ENCODE measurements at places on chromosomes 16 and 17.

GRCh38 chr17:56502120-56502654 is 91.3 kb upstream of the NOG start:
- no peak for DNase-seq

DNA sequence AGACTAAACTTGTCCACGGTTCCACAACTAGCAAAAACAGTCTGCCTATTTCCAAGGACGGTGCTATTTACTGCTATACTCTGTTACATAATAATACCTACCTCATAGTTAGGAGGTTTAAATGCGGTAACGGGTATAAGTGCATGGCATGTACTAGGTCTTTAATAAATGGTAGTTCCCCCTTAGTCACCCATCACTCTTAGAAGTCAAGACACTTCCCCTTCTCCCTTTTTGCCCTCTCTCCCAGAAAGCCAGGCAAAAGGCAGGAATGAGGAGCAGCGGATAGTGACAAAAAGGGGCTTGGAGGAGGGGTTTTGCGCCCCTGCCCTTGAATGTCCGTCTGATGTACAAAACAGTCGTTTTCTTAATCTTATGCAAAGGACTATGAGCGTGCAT is 1.1 kb upstream of the LSM12 start:
- no peak for DNase-seq

- DNase-seq: no peak
Measured at GRCh38 chr17:27478901-27479538, 22.8 kb downstream of the KSR1 start.

DNA sequence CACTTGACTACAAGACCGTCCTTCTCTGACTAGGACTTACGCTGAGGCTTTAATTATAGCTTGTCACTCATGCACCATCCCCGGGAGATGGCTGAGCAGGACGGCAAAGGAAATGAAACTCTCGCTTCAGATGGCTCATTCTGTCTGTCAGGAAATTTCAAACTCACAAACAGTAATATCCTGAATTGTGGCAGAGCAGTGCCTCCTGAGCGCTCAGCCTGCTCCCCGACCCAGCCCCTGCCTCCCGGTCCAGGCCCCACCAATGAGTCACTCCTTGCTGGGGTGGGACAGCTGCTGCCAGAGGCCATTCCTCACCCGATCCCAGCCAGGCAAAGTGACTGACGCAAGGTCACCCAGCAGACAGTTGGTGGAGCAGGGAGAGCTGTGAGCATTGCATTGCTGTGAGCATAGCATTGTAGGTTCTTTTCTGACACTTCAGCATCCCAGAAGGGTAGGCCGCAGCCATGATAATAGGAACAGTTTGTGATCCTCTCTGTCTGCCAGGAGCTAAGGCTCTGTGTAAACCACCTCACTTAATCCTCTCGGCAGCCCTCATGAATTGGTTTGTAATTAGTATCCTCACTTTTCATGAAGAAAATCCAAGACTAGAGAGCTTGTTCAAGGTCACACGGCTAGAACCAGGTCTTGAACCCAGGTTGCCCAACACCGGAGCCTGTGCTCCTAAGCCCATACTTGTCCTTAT is 20.9 kb downstream of the CCDC182 start:
- no peak for DNase-seq

Measured in RKO (cell line).